ENCODE measurements at places on chromosomes 7 and 10.

DNA sequence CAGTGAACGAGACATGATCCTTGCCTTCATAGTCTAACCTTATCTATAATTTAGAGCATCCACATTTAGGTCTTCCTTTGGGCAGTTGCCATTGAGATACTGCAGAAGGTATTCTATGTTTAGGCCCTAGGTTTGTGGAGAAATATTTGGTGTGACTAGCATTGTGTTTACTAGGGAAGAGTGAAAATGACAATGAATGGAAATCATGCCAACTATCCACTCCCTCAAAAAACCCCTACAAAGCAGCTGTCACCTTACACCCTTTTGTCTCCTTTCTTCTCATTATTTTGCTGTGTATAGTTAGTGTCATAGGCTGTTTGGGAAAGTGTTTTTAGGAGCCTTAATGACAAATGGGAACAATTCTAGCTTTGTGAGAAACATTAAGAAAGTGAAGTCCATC lies 3.2 kb downstream of the CCNJ start:
- DNase-seq = no peak

DNA sequence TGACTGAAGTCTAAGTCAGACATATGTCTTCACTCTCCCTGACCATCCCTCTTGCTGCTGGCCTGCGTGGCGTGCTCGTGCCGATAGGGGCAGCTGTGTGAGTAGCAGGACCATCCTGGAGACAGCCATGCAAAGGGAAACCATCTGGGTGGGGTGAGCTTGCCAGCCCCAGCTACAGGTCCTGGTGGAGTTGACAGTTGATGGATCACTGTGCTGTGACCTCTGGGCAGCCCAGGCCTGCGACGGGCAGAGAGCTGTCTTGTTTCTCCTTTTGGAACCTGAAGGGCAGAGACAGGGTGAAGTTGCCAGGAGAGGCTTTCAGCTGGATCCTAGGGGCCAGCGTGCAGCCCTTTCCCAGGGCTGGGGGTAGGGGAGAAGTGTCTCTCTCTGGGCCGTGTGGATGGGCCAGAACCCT lies 44.7 kb downstream of the GRK5 start:
- DNase-seq = no peak

DNA sequence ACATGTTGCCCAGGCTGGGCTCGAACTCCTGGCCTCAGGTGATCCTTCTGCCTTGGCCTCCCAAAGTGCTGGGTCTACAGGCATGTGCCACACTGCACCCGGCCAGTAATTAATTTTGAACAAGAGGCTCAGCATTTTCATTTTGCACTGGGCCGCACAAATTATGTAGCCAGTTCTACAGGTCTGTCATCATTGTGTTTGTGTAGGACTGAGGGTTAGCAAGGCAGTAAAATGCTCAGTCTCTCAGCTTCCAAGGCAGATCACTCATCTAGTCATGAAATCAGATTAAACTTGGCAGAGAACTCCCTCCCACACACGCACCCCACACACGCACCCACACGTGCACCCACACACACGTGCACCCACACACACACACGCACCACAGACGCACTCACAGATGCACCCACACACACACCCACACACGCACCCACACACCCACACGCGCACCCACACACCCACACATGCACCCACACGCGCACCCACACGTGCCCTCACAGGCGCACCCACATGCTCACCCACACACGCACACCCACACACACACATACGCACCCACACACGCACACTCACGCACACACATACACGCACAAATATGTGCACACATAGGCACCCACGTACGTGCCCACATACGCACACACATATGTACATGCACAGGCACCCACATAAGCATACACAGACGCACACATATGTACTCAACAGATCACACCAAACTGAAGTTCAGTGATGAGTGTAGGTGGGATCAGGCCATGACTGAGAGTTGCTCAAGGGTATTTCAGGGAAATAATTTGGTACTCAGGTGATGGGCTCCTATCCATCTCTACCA lies 27.8 kb upstream of the PROSER2 start:
- DNase-seq = no peak

- no peak for DNase-seq
Measured at GRCh38 chr10:133096616-133097269, 9.0 kb downstream of the ADGRA1 start.

DNA sequence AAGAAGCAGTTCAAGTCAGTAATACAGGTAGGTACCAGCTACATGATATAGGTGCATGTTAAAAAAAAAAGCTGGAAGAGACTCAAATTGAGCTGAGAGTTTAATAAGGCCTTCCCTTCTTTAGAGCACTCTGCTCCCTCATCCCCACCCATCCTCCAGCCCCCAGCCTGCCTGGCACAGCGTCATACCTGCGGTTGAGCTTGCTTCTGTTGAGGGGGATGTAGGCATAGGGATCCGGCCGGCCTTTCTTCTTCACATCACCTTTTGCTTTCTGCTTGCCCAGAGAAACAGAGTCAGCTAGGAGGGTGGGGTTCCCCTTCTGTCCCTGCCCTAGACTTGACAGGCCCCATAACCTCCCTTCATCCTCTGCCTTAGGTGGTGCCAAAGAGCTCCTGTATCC lies 23.8 kb upstream of the FRAT2 start:
- no peak for DNase-seq

DNA sequence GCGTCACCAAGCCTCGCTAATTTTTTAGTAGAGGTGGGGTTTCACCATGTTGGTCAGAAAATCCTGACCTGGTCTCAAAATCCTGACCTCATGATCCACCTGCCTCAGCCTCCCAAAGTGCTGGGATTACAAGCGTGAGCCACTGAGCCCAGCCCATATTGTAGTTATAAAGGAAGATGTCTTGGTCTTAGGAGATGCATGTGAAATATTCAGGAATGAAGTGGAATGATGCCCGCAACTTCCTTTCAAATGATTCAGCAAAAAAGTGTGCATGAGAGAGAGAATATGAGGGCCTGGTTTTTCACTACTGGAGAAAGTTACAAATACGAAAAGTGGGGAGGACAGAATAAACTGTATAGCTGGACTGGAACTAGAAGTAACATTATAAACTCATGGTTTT lies 15.9 kb downstream of the TMEM209 start:
- DNase-seq = no peak

- no peak for DNase-seq
Measured at GRCh38 chr7:151644554-151644953, 124.9 kb upstream of the RHEB start.

- no peak for DNase-seq
Measured at GRCh38 chr7:149071641-149072437, 18.7 kb downstream of the ZNF786 start.

DNA sequence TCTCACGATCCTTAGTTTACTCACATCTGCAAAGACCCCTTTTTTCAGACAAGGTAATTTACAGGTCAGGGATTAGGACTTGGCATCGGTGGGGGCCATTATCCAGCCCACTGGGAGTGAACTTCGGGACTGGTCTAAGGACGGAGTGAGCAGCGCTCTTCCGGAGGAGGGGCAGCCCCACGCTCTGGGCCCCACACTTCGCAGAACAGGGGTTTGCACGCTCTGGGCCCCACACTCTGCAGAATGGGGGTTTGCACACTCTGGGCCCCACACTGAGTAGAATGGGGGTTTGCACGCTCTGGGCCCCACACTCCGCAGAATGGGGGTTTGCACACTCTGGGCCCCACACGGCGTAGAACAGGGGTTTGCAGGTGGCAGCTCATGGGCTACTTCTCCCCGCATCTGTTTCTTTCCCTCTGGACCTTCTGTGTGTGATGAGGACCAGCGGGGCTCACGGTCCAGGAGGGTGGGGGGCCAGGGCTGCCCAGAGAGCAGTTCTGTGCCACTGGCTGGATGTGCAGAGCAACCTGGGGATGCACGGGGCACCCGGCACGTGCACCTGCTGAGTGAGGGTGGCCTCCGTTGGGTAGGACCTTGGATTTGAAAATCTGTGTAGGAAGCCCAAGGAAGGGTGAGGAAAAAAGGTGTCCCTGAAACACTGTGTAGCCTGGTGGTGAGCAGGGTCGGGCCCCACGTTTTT lies 134.8 kb downstream of the WDR37 start:
- no peak for DNase-seq

DNA sequence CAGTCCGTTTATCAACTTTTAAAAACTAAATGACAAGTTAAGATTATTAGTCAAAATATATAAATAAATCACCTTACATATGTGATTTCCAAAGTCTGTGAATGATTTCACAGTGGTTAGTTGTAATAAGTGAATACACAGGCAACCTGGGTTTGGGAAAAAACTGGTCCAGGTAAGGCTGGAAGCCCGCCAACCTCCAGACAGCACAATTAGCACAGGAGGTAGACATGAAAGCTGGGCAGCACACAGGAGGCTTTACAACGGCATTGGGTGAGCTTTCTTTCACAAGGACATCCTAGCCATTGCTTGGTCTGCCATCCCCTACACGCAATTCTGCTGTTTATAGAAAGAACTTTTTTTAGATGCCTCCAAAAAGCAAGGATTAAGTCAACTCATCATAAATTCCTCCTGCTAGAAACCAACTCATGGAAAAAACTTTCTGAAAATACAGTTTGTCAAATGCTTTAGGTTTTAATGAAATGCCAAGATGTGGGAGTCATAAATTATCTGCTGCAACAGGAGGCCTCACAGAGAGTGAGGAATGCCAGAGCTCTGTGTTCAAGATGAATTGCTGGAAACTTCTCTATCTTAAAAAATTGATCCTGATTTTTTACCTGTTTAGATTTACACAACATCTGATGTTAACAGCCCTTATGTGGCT lies 346.8 kb upstream of the NFE2L3 start:
- no peak for DNase-seq

DNA sequence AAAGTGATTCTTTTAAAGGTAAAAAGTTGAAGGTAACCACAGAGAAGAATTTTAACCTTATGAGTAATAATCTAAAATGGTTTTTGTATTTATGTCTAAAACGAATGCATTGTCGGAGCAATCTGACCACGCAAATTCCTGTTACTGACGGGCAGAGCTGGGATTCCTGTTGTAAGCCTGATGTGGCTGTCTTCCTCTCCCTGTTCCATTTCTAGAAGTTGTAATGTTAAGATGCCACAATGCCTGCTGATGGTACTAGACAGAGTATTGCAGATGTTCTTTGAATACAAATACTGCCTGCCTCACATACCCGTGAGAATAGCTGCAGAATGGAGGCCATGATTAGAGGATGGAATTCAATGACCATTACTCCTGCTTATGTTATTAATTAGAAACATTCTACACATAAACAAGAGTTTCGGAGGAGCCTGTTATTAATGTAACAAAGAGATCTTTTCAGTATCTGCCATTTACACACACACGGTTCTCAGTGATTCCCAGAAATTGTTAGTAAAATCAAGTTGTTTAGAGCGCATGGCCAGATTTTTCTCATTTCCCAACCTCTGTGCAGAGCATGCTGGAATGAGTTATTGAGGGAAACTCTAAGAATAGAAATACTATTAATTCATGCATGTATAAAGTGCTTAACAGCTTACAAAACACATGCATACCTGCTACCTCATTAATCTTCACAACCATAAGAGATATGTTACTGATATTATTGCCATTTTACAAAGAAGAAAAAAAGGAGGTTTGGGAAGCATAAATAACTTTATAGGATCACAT lies 196.8 kb downstream of the PTN start:
- no peak for DNase-seq

DNA sequence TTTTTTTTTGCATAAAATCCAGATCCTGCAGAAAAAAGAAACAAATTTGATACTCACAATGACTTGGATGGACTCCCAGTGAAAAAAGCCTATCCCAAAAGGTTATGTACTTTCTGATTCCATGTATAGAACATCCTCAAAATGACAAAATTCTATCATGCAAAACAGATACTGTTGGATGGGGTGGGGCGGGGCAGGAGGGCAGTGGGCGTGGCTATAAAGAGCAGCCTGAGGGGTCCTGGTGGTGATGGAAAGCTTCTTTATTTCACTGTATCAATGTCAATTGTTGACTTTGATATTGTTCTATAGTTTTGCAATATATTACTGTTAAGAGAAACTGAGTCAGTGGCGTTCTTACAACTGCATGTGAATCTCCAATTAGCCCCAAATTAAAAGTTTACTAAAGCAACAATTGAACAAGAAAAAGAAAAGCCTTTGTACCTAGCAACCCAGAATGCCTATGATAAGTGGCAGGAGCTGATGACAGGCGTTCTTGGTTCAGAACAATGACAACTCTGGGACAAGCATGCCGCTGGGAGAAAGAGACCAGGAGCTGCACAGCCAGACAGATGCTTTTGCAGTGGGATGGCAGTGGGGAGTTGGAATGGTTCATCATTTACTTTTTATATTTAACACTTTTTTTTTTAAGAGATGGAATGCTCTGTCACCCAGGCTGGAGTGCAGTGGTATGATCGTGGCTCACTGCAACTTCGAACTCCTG lies 101.9 kb downstream of the LHPP start:
- DNase-seq = no peak

- no peak for DNase-seq
Measured at GRCh38 chr7:909358-910329, 33.3 kb downstream of the GET4 start.

- no peak for DNase-seq
Measured at GRCh38 chr10:54124209-54124885, 676.7 kb downstream of the PCDH15 start.

- DNase-seq = no peak
Measured at GRCh38 chr10:81877596-81877995, 2.6 kb downstream of the NRG3 start.

- no peak for DNase-seq
Measured at GRCh38 chr10:88582411-88582805, 710 bp downstream of the RNLS start.

DNA sequence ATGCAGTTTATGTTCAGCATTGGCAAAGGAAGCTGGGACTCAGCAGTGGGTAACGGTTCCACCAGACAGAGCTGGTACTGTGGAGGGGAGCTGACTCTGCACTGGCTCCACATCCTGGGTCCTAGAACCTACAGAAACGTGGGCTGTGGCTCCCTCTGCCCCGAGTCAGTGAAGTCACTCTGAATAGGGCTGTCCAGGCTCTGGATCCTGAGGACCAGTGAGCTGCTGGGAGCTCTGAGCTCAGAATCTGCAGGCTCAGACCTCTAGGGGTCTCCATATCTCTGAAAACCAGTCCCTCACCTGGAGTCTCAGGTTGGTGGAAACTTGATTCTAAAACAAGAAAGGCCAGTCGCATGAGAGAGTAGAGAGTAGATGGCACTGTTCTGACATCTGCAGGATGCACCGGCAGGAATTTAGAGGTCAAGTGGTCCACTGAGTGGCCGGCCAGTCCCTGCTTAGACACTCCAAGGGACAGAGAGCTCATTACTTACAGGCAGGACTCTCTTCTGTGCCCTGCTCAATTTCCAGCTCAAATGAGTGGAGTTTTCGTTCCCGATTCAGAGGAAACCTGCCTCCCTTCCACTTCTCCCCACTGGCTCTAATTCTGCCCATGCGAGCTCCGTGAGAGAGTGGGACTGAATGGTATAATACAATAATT lies 18.6 kb downstream of the NPFFR1 start:
- DNase-seq = no peak
